CD8-positive, alpha-beta memory T cell (primary cell): ENCODE measurements at places on chromosomes 2 and 18.

- DNase-seq: no peak
Measured at GRCh38 chr18:47244086-47244485, 7.4 kb downstream of the SKOR2 start.

DNA sequence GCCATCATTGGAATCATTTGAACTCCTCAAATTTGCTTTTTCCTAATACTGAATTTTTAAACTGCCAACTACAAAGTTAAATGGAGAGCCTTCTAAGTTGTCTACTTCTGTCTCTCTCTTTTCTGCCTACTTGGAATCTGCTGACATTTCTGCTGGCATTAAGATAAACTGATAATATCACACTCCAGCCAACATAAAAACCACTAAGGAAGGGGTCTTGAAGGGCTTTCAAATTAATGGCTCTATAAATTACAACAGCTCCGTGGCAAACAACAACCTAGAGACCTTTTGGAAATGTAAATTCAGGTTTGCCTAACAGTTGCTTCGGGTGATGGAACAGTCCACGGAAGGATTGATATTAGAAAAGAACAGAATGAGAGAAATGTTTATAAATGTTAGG, 12.1 kb downstream of the ALPP start:
- DNase-seq: no peak

GRCh38 chr2:160479269-160479668, 14.3 kb downstream of the RBMS1 start:
- DNase-seq: no peak

- no peak for DNase-seq
Measured at GRCh38 chr2:150211164-150211631, 276.3 kb downstream of the RND3 start.

DNA sequence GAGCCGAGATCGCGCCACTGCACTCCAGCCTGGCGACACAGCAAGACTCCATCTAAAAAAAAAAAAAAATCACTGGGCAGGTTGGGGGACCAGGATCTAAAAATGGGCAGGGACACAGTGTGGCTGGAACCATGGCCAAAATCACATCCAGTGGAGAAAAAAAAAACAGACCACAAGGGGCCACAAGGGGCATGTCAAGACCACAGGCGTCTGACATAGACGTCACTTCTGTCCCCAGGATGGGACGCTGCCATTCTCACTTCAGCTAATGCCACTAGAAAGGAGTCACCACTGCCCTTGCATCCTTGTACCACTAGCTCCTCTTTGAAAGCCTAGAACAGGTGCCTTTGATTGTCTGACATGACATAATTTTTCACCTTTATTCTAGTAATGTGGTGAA, 2.5 kb upstream of the POMC start:
- DNase-seq: no peak

DNA sequence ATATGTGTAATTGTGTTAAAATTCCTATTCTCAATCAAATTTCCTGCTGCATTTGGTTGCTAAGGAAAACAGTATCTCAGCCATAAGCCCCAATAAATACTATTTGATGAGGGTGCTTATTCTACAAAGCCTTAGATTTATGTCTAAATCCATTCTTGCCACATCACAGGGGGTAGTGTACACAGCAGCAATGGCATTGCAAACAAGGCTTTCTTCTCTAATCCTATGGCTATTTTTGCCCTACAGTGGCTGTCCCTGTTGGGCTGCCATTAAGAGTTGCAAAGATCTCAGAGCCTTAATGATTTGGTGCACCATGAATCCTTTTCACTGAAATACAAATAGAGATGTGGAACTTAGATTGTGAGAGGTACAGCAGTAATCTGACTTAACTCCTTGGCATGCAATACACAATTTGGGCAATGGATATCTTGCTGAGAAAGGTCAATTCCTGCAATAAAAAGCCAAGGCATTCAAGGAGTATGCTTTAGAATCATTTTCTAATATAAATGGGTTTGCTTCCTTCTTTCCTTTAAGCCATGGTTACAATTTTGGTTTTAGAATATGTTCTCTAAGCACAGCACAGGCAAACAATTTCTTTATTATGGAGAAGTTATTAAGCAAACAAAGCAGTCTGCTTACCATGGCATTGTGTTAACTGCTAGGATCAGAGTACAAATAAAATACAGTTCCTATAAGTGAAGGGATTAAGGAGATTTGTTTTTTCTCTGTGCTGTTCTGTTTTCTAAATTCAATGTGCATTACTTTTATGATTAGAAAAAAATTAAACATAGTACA, 69.8 kb upstream of the CD302 start:
- DNase-seq: no peak

- no peak for DNase-seq
Measured at GRCh38 chr2:241820625-241821384, 11.8 kb downstream of the NEU4 start.

DNA sequence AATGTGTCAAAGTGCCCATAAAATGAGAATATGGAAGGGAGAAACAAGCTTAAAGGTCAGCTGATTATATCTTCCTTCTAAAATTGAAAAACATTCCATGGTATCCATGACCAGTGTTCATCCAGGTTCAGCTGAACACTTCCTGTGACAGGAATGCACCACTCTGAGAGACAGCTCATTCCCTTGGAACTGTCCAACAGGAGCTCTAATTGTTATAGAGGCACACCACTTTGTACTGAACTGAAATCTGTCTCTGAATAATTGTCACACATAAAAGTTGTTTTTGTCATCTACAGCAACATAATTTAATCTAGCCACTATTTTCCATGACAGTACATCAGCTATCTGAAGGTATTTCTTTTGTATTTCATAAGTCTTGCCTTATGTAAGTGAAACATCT, 195.9 kb upstream of the ZNF804A start:
- DNase-seq: no peak

- DNase-seq: no peak
Measured at GRCh38 chr2:146040051-146040450, 1520.1 kb upstream of the ZEB2 start.

GRCh38 chr18:36629138-36629530, 199.7 kb downstream of the TPGS2 start:
- DNase-seq: no peak

DNA sequence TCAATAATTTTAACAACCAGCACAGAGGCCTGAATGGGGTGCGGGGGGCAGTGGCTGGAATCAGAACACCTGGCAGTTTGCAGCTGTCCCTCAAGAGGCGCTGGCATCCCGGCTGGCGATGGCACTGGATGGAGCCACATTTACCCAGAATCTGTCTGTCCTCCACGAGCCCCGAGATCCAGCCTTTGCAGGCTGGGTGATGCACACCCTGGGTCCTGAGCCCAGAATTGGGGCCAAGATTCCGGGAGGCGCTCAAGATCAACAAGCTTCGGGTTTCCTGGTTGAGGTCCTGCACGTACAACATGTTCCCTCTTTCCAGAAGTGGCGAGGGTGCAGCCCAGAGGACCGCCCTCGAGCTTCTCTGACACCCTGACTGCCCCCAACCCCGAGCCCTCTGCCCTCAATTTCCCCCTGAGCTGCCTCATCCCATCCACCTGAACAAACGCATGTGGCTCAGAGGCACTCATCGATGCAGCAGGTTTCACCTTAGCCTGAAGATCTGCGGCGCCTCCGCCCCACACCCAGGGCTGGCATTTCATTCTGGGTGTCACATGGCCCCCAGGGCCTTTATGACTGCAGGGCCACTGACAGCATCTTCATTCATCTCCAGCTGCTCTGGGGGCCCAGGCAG, 97.5 kb downstream of the TFCP2L1 start:
- DNase-seq: no peak

DNA sequence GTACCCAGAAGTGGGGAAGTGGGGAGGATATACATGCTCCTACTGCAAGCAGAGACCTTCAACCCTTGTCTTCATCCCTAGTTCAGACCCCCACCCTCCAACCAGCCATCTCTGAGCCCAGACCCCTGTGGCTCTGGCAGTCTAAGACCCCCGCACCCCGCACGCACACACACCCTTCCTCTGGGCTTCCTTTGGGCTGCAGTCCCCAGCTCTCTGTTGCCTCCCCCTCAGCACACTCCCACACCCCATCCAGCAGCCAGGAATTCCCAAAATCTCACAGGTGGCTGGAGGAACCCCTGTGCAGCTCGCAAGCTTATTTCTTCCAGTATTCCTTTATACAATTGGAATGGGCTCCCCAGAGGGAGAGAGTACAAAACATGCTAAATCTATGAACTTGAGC, 13.9 kb upstream of the GYPC start:
- no peak for DNase-seq

DNA sequence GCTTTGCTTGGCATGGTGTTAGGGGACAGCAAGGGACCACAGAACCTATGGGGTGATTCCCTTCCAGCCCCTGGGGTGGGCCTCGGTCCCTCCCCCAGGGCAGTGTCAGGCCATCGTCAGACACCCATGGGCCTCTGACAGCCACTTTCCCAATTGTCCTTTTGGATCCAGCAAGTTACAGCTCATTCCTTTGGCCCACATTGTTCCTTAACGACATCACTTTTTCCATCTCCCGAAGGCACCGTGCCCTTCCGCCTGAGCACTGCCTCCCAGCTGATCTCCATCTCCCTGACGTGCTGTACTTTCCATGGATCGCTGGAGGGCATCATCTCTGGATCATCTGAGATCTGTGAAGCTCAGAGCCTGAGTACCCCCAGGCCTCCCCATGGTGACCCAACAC, 10.4 kb upstream of the KCNK3 start:
- no peak for DNase-seq

DNA sequence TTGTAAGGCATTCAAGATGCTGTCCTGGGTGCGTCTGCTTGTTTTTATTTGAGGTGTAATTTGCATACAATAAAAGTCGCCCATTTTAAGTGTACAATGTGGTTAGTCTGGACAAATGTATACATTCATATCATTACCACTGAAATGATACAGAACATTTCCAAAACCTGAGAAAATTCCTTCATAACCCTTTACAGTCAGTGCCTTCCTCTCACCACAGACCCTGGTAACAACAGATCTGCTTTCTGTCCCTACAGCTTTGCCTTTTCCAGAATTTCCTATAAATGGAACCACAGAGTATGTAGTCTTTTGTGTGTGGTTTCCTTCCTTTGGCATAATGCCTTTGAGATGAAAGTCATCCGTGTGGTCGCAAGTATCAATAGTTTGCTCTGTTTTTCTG, 45.8 kb upstream of the NFU1 start:
- no peak for DNase-seq

GRCh38 chr2:53942280-53942679, 28.5 kb downstream of the PSME4 start:
- DNase-seq: no peak

DNA sequence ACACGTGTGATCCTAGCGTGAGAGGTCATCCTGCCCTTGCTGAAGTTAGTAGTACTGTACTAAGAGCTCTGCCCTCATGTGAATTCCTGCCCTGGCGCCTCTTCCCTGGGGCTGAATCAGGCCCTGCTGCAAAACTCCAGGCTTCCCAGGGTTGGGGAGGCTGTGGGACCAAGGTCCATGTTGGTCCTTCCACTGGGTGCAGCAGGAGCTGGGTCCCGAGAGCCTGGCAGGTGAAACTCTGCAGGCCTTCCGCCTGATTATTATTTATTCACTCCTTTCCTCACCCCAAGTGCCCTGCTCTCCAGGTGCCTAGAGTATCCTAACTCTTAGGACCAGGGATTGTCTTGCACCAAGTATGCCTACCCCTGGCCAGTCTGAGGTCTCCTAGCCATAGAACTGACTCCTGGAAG, 5.3 kb upstream of the CNNM3 start:
- DNase-seq: no peak

GRCh38 chr2:112239862-112240261, 15.0 kb downstream of the ZC3H8 start:
- no peak for DNase-seq

GRCh38 chr2:54568876-54569321, 112.8 kb downstream of the SPTBN1 start:
- DNase-seq: no peak

DNA sequence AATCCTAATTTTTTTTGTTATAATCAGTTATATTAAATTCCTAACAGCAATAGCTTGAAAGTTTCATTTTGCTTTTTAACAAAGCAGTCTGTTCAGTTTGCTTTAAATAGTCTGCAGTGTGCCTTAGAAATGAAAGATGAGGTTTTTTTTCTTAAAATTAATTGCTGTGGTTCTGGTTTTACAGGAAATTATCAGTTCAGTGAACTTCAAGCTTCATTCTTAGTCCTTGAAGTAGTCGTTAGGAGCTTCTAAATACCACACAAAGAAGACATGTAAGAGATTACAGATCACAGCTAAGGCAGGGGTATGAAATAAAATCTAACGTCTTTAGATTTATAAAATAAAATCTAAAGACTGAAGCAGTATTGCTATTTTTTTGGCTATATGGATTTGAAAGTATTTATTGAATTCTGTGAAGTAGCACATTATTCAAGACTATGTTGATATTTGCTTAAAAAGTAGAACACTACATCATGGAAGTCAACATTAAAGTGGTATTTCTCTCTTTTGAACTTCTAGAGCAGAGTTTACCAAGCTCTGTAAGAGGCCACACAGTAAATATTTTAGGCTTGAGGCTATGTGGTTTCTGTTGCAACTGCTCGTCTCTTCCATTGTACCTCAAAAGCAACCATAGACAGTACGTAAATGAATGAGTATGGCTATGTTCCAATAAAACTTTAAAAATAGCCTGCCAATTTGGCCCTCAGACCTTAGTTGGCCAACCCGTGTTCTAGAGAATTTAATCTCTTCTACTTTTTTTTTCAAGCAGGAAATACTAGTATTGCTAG, 81.5 kb upstream of the STON1 start:
- DNase-seq: no peak

DNA sequence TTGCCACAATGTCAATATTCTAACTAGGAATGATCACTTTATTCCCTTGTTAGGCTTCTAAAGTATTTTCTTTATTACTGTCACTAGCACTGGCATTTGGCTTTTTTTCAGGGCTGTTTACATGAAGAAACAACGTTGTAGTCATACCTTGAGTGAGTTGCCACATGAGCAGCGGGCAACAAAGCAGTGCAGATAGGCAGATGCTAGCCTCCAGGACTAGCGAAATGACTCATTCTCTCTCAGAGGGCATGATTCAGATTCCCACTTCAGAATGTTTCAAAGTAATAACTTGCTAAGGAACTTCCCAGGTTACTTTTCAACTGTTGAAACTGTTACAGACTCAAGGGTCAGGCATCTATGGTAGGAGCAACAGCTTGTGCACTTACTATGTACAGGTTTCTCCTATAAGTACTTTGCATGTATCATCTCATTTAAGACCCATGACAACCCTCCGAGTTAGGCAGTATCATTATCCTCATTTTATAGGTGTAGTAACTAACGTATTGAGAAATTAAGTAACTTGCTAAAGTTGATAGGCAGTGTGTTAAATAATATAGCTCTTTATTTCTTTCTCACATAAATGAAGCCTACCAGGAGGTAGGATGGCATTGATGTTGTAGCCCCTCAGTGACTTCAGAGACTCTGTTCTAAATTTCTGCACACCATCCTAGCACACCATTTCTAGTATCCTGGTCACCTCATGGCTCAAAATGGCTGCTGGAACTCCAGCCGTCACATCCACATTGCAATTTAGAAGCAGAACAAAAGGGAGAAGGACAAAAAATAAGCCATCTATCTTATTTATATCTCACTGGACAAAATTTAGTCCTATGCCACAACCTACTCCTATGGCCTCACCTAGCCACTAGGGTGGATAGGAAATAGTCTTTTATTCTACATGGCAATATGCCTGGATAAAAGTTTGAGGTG, 83.3 kb downstream of the ICOS start:
- DNase-seq: no peak

- DNase-seq: no peak
Measured at GRCh38 chr2:135208016-135208415, 155.9 kb downstream of the RAB3GAP1 start.
